ENCODE measurements at places on chromosomes 2 and 18.

- no peak for DNase-seq
These were observed 247.3 kb upstream of the GYPC start for GRCh38 chr2:126408671-126409070.

GRCh38 chr2:1804351-1804771, 60.0 kb upstream of the PXDN start:
- DNase-seq = no peak

- DNase-seq = no peak
These were observed 67.7 kb downstream of the EPAS1 start for GRCh38 chr2:46364797-46365457.

GRCh38 chr2:237629739-237630138, 2.4 kb downstream of the LRRFIP1 start:
- DNase-seq = no peak
